Fibroblast of skin of right biceps (primary cell): ENCODE measurements at places on chromosomes 13 and 19.
A peak's percentile ranks its signal among the peaks of the same experiment; 100 is the strongest.

- DNase-seq = no peak
These were observed 328.9 kb downstream of the SHISA2 start for GRCh38 chr13:25722893-25723292.

DNA sequence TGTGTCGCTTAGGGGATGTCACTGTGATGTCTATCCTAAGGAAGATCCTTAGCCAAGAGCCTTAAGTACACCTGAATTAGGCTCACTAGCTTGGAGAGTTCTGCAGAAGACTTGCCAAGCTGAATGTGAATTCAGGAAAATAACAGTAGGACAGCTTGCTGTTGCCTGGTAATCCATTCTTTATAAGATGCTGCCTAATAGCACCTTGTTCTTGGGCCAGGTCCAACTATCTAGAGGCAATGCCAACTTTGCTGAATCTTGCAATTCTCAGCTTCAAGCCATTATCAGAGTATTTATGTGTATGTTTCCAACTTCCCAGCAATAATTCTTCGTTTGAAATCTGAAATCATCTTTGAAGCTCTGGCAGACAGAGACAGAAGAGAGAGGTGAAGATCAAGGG lies 102.8 kb downstream of the PCDH17 start:
- DNase-seq = no peak

DNA sequence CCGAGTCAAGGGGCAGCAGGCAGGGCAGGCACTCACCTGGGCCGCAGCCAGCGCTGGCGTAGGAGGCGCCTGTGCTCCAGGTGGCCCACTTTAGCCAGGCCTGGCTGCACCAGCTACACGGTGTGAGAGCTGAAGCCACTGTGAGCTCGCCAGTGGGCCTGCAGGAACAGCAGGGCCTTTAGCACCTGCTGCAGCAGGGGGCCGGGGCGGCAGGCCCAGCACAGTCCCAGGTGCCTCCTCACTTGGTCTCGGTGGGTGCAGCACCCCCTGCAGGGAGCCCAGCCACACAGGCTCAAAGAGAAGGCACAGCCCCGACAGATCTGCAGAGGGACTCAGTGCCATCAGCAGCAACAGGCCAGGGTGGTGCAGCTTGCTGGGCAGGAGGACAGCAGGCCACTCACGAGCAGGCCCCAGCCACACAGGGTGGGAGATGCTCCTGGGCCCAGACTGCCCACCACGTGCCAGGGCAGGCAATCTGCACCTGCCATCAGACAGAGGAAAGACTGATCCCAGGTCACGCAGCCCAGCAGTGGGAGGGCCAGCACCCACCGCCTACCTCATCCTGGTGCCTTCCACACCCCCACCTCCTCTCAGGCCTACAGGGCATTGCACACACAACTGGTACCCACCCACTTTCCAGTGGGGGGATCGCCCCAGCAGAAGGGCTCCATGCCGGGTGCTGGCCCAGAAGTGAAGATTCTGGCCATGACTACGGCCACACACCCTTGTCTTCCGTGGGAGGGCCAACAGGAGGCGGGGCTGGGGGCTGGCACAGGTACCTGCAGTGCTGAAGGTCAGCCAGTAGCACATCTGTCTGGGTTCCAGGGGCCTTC lies 15.8 kb downstream of the ARHGAP33 start:
- no peak for DNase-seq

GRCh38 chr13:113744197-113745000 lies 14.6 kb upstream of the TMEM255B start:
- no peak for DNase-seq

DNA sequence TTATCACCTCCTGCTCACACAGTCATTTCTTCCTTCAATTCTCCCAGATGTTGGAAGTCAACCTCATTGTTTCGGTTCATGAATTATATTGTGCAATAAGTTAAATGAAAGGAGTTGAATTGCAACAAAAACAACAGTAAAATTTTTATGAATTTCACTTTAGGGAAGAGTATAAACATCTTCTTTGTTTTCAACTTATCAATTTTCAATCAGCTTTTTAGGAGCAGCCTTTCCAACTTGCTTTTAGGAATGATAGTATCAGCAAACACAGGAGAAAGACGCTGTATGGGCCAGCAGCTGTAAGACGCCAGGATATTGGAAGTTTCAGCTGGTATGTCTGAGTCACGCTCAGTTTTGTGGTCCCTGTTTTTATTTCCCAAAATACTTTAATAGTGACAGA lies 132.5 kb upstream of the ARGLU1 start:
- peak; percentile 48 for DNase-seq

- no peak for DNase-seq
These were observed 15.4 kb downstream of the CEBPA start for GRCh38 chr19:33286899-33287298.

- no peak for DNase-seq
These were observed 102.1 kb downstream of the STK24 start for GRCh38 chr13:98474761-98475160.

GRCh38 chr13:34867590-34867989 lies 74.5 kb upstream of the NBEA start:
- peak; percentile 62 for DNase-seq

GRCh38 chr13:46609052-46609451 lies 56.1 kb downstream of the LRCH1 start:
- no peak for DNase-seq

- no peak for DNase-seq
These were observed 630 bp downstream of the NUCB1 start for GRCh38 chr19:48900477-48901406.

DNA sequence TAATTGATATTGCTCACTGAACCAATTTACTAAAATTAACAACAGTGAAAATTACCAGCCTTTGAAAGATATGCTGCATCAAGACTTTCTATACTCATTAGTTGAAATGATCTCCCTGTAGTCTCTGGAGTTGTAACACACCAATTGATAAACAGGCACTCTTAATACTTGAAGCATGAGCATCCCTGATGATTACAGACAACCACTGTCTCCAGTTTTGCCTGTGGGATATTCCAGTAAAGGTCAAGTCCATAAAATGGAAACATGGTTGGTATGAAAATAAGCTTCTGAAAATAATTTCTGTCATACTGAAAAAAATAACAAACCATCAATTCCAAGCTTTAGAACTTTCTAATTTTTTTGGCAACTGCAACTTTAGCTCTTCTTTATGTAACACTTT lies 405.8 kb downstream of the SPRY2 start:
- peak; percentile 22 for DNase-seq

GRCh38 chr13:22053053-22053452 lies 382.2 kb downstream of the FGF9 start:
- no peak for DNase-seq

GRCh38 chr19:30385666-30386065 lies 13.5 kb downstream of the ZNF536 start:
- DNase-seq = no peak

GRCh38 chr13:93262729-93263345 lies 36.2 kb downstream of the GPC6 start:
- peak; percentile 85 for DNase-seq

DNA sequence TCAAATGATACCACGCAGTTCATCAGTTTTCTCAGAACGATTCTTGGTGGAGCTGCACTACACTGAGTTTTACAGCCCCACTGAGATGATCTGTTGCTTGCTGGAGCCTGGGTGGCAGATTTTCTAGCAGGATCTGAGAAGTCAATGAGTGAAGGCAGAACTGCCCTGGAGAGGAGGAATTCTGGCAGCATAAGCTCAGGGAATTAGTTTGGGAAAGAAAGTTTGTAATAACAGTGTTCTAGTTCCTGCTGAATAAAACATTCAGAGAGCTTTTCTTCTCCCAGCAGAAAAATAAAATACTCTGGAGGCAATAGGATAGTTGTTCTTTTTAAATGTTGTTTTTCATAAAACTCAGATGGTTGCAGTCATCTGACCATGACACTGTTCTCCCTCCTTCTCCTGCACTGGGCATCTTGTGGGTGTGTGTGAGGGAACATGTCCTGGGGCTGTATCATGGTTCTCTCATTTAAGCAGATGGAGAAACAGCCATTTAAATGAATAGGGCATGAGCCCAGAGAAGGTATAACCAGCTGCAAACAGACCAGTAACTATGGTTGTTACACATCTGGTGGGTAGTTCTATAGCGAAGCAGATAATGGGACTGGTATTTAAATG lies 29.6 kb downstream of the OLFM4 start:
- DNase-seq = no peak

DNA sequence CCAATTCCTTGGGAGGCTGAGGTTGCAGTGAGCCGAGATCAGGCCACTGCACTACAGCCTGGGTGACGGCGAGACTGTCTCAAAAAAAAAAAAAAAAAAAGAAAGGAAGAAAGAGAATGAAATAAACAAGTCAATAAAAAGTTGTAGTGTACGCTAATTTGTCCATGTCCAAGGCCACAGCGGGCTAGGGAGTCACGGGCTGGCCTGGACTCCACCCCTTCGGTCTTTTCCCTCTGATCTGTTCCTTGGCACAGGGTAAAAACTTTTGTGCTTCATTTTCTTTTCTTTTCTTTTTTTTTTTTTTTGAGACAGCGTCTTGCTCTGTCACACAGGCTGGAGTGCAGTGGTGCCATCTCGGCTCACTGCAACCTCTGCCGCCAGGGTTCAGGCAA lies 19.4 kb upstream of the MKNK2 start:
- DNase-seq = no peak

DNA sequence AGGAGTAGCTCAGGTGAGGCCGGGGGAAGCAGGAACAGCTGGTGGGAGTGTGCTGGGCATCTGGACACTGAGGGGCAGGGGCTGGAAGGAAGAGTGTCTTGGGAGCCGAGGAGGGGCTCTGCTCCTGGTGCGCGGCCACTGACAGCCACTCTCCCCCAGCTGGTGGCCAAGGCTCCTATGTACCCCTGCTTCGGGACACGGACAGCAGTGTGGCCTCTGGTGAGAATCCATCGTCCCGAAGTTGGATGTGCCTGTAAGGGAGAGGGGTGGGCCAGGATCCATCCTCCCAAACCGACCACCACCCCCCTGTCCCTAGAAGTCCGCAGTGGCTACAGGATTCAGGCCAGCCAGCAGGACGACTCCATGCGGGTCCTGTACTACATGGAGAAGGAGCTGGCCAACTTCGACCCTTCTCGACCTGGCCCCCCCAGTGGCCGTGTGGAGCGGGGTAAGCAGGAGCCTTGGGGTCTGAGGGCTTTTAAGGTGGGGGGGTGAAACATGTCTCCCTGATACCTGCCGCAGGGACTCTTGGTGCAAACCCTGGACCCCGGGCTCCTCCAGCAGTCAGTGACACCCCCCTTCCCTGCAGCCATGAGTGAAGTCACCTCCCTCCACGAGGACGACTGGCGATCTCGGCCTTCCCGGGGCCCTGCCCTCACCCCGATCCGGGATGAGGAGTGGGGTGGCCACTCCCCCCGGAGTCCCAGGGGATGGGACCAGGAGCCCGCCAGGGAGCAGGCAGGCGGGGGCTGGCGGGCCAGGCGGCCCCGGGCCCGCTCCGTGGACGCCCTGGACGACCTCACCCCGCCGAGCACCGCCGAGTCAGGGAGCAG lies 2.0 kb upstream of the USF2 start:
- DNase-seq = peak; percentile 16

- DNase-seq = no peak
These were observed 34.0 kb downstream of the MTRF1 start for GRCh38 chr13:41229356-41229755.
